ENCODE measurements at places on chromosomes 2 and 18.

- DNase-seq, result no peak
These were observed 13.6 kb upstream of the MSH6 start for GRCh38 chr2:47769318-47769717.

- DNase-seq, result no peak
These were observed 157.0 kb upstream of the ID2 start for GRCh38 chr2:8524823-8525222.

DNA sequence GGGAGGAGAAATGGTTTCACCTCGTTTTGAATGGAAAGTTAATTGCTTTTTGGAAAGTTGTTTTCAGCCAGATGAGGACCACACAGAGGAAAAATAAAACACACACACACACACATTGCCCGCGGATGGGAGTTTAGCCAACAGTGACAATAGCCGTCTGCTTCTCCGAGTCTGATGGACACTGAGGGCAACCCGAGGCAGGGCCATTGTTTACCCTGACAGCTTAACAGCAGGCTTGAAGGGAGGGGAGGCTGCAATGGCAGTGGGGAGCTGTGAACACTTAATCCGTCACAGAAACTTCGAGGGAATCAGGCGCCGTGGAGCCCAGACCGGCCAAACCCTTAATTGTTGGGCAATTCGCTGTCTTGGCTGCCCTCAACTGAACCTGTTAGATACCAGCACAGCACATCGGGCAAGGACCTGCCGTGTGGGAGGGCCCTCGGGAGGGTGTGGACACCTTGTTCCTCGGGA is 145.9 kb downstream of the ACKR3 start:
- peak; percentile 26 for DNase-seq

- peak; percentile 91 for DNase-seq
These were observed 128.3 kb downstream of the ATP9B start for GRCh38 chr18:79197531-79197930.

DNA sequence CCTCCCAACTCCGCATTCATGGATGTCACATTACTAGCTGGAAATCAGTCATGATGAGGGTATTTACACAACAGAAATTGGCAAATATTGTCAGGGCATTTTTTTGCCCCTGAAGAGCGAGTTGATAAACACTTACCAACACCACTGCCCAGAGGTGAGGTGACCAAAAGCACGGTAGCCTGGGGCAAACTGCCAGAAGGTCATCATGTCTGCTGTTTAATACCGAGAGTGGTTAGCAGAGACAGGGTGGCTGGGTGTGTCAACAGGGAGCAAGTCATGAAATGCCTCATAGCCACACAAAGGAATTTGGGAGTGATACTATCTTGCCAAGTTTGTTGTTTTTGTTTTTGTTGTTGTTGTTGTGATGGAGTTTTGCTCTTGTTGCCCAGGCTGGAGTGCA is 37.0 kb upstream of the EPC2 start:
- DNase-seq, result no peak
